CD4-positive, alpha-beta T cell treated with Interleukin-15 for 1 hour (primary cell): ENCODE measurements at places on chromosomes 6 and 20.

DNA sequence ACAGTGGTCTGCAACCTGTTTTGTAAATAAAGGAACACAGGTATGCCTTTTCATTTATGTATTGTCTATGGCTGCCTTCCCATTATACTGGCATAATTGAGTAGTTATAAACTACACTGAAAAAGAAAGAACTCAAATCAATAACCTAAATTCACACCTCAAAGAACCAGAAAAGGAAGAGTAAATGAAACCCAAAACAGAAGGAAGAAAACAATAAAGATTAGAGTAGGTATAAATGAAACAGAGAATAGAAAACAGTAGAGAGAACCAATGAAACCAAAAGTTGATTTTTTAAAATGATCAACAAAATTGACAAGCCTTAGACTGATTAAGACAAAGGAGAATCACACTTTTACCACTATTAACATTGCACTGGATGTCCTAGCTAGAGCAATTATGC, 34.7 kb downstream of the FAM184A start:
- no peak for DNase-seq

GRCh38 chr20:6269168-6269873, 146.5 kb upstream of the FERMT1 start:
- no peak for DNase-seq

GRCh38 chr6:15356937-15357336, 111.1 kb downstream of the JARID2 start:
- no peak for DNase-seq

DNA sequence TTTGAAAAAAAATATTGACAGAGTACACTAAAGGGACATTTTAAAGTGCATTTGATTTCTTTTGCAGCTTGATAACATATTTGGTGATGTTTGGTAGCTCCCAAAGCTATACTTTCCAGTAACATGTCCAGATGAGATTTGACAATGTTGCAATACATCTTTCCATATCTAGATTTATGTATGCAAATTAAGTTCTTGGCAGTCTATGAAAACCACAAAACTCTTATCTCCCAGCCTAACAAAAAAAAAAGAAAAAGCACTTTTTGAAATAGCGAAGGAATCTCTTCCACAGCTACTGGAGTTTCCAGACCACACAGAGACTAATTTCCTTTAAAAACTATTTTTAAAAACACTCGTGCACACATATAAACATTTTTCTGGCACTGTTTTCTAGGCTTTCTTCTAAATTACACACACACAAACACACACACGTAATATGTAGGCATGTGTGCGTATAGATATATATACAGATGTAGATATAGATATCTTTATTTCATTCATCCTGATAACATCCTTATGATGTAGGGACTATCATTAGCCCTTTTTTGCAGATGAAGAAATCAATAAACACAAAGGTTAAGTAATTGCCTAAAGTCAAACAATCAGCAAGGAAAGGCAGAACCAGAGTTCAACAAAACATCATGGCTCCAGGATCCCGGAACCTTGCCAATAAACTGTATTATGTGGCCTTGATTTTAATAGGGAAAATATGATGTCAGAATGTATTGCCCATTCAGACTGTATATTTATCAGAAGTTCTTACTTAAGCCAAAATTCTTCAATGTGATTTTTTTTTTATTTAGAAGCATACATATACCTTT, 93.3 kb downstream of the ADGRB3 start:
- DNase-seq, result no peak

- DNase-seq, result no peak
These were observed 54.4 kb downstream of the SNRNP48 start for GRCh38 chr6:7644417-7644816.

DNA sequence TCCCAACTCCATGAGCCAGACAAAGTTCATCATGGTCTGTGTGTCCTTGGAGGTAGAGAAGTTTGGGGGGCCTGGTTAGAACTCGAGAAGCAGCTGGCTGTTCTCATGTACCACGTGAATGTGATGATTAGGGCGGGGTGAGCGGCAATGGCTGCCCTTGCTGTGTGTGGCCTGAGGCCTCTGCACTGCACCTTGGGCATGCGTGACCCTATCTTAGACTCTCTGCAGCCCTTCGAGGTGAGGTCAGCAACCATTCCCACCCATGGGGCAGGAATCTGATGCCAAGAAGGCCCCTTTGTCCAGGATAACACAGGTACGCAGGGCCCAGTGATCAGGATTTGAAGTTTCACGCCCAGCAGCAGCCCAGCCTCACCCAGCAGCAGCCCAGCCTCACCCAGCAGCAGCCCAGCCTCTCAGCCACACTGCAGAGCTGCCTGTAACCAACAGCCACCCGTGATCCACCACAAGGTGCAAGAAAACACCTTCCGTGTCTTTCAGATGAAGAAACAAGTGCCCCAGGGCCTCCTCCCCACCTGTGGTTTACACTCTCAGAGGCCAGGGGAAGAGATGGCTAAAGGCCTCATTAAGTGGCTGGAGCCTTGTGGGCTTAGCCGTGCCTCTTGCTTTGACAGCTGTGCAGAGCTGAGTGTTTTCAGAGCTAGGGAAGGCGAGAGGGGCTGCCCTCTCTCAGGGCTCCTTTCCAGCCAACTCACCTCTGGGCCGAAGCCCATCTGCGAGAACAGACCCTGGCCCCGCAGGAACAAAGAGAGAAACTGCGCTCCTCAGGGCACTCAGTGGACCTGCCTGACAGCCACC, 195.2 kb upstream of the CDH4 start:
- DNase-seq, result no peak

- no peak for DNase-seq
These were observed 44.8 kb downstream of the ITPR3 start for GRCh38 chr6:33665957-33666356.
